ENCODE measurements at places on chromosomes 6 and 20.

DNA sequence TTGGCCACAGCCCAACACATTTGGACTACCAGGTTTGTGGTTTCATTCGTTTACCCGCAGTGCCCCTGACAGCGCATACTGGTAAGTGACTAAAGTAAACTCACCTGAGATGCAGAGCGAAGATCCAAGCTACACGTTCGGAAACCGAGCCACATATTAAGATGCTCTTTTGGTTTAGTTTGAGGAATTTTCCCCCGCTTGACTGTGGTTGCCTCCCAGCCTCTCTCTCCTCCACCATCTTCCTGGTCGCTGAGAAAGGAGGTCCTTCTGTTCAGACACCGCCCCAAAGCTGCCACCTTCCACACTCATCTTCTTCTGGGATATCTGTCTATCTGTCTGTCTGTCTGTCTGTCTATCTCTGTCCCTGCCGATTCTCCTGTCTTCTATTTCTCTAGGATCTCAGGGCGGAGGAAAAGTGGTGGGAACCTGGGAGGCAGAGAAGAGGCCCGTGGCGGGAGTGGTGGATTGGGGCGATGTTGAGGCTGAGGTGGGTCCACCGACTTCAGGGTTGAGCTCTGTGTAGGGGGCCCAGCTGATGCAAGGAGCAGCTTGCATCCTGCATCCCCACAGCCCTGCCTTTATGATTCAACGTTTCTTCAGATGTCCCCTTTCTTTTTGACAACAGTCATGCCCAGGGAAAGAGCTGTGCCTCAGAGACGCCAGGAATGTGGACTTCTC is 196.9 kb upstream of the ZNF184 start:
- DNase-seq, result no peak

DNA sequence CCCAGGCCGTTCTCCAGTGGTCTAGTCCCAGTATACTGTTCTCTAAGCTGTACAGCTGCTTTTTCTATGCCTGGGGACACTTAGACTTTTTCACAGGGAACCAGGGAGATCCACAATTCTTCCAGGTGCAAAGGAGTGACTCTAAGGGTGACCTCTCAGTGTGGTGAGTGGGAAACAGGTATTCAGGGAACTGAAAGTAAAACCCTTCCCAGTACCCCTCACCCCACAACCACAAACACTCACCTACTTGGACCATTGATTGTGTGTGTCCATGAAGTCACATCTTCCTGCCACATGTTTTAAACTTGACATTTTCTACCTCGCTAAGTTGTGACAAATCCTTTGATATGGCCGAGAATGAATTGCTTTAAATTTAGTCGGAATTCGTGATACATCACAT is 183.6 kb downstream of the CLIC5 start:
- no peak for DNase-seq

- no peak for DNase-seq
These were observed 225.5 kb downstream of the TAF4 start for GRCh38 chr20:61839912-61840778.

DNA sequence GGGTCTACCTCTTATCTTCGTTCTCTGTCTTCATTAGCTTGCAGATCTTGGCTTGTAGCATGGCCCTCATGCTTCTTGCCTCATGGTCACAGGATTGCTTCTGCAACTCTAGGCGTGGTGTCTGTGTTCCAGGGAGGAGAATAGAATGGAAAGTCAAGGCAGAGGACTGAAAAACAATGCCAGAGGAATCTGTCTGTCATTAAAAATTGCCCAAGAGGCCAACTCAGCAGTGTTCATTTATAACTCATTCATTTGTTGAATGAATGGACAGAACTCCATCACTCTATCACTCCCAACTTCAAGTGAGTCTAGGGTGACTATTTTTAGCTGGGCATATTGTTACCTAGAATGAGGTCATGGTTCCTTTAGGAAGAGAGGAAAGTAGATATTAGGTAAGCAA is 179.6 kb downstream of the UST start:
- DNase-seq, result no peak

- no peak for DNase-seq
These were observed 104.4 kb downstream of the RALGAPA2 start for GRCh38 chr20:20608041-20608440.

GRCh38 chr20:40241596-40242343 is 447.3 kb downstream of the MAFB start:
- peak; percentile 3 for DNase-seq

DNA sequence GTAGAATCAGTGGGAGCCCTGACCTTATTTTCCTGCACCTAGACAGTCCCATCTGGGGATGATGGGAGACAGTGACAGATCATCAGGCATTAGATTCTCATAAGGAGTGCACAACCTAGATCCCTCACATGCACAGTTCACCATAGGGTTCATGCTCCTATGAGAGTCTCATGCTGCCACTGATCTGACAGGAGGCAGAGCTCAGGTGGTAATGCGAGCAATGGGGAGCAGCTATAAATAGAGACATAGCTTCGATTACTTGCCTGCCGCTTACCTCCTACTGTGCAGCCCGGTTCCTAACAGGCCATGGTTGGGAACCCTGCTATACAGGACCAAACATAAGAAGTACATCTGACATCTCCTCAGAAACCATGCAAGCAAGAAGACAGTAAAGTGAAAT is 31.5 kb upstream of the ASF1A start:
- DNase-seq, result no peak

GRCh38 chr6:154878871-154879491 is 116.1 kb upstream of the TIAM2 start:
- DNase-seq, result no peak

DNA sequence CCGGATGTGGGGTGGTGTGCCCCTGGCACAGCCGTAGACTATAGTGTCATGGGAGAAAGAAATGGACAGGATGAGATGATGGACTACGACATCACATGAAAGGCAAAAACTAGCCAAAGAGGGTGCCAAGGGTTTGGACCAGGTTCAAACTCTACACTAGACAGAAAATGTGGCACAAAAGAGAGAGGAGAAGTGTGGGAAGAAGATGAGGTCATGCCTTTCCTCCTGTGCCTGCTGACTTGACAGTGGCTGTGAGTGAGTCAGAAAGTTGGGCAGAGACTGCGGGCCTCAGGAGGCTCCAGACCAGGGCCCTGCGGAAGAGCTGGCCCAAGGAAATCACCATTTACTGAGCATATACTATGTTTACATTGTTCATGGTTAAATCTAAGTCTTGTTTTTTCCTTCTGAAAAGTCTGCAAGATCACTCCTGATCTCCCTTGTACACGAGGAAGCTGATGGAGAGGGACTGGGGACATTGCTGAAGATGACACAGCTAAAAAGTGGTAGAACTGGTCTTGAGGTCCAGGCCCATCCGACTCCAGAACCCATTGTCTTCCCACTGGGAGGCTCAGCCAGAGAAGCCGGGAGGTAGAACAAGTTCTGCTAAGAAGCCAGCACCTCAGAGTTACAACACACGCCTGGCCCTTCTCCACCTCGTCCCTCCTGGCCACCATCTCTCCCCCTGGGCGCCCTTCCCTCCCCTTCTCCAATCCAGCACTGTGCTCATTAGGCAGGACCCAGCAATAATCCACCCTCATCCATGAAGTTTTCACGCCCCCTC is 35.6 kb downstream of the CNKSR3 start:
- DNase-seq, result no peak

GRCh38 chr6:33078919-33079521 is 3.2 kb downstream of the HLA-DPB1 start:
- no peak for DNase-seq

DNA sequence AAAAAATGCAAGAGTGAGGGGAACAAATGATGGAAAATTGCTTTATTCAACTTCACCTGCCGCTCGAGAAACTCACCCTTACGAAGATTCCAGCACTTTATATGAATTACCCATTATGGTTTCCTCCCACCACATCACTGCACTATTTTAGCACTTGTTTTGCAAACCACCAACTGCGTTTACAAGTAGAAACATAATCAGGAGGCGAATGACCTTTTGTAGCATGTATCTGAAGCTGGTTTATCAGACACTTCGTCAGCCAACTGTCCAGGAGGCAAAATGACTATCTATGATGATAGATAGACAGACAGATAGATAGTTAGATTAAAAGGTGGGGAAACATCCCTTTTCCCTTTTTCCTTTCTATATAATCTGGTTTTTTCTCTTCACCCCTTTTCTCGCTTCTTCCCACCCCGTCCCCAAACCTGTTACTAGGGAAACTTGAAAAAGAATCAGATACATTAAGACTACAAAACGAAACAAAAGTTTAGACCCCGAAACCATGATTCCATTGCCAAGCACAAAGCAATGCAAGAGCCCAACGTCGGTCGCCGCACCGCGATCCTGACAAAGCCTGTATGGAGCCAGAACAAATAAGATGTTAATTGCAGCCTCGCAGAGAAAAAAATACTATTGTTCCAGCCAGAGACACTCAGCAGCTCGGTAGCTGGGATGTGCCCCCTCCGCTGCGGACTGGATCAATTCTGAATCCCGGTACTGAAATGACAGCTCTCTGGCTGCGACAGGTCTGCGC is 933 bp upstream of the ADGRB3 start:
- no peak for DNase-seq

GRCh38 chr6:45163952-45164766 is 164.0 kb upstream of the RUNX2 start:
- no peak for DNase-seq

DNA sequence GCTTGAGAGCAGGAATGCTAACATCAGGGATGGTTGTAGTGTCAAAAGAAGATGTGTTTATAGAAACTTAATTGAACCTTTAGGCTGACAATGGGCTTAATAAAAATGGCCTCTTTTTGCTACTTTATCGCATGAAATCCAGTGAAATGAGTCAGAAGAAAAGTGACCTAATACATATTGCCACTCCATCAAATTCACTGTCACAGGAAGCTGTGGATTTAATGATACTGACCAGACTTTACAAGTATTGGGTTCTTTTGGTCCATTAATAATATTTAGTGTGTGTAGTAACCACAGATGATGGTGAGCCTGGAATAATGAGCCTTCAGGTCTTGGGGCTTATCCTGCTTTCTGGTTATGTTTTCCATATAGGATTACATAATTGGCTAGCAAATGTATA is 231.8 kb upstream of the GMDS start:
- DNase-seq, result no peak

GRCh38 chr20:48919882-48920526 is 1.5 kb upstream of the ARFGEF2 start:
- DNase-seq, result no peak

DNA sequence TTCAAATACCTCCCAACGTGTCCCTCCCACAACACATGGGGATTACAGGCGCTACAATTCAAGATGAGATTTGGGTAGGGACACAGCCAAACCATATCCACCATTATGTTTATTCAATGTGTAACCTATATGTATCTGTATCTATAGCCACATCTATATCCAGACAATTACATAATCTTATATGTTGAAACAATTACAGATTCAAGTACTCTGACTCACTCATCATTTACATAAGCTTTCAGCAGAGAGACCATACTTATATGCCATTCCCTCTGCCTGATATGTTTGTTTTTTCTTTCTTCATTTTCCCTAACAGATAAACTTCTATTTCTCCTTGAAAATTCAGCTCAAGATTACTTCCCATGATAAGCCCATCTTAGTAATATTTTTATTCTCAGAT is 163.6 kb downstream of the LAMA2 start:
- DNase-seq, result no peak

GRCh38 chr6:126367849-126368248 is 27.9 kb downstream of the CENPW start:
- peak; percentile 50 for DNase-seq

GRCh38 chr20:49496553-49497397 is 14.3 kb upstream of the KCNB1 start:
- no peak for DNase-seq

DNA sequence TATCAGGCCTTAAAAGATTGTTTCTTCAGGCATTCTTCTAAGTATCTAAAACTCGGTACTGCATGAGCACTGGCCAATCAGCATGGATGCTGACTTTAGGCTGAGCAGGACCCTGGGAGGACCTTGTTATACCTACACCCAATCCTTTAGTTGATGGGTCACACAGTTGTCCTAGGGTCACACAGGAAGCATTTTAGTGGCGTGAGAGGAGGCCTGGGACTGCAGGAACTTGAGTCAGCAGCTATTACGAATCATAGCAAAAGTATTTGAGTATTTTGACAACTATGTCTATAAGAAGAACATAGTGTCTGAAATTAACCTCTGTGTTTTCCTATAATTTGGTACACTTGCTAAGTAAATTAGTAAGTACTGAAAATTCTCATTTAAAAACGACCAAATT is 741.4 kb downstream of the HACE1 start:
- no peak for DNase-seq

DNA sequence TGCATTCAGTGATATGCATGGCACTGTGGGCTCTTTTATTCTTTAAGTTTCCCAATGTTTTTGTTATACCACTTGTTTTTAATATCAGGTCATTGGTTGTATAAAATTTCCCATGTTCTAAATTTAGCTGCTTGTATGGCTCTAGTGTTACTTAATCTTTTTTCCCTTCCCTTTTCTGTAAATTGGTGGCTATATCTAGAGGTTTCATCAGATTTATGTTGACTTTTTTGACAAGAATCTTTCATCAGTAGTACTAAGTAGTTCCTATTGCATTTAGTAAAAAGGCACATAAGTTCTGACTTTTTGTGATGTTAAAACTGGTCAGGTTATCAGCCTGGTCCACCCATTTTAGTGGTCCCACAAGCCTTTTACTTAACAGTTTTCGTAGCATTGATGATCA is 51.1 kb downstream of the MMS22L start:
- DNase-seq, result no peak

GRCh38 chr20:63745961-63746731 is 6.6 kb downstream of the SLC2A4RG start:
- DNase-seq, result no peak
